ENCODE measurements at places on chromosomes 11 and 22. TPM values are rescaled to one million over a fixed set of nuclear protein-coding genes. Genes with fewer than 3 reads are reported as not detected.

The PAMR1 gene
- not detected for total RNA-seq

The DRD4 gene
- 1.2 TPM for total RNA-seq

The ME3 gene
- total RNA-seq = 2.0 TPM

- no peak for DNase-seq
Observed at GRCh38 chr11:89490981-89491690, at the start of gene NOX4. TSS of gene NOX4 (minus strand) at chr11:89491375. CDS start at chr11:89491246, 129 bp downstream.

DNA sequence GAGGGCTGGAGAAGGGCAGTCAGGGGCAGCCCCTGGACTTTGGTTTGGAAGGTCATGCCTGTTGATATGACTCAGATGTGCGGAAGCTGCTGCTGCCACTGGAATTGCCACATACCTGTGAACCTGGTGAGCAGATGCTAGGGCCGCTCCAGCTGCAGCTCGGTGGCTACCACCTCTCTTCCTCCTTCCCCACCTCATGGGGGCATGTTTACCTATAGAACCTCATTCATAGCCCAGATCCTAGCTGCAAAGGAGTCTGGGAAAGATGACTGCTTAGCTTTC lies 17.5 kb upstream of the TSPAN18 start:
- DNase-seq = no peak

DNA sequence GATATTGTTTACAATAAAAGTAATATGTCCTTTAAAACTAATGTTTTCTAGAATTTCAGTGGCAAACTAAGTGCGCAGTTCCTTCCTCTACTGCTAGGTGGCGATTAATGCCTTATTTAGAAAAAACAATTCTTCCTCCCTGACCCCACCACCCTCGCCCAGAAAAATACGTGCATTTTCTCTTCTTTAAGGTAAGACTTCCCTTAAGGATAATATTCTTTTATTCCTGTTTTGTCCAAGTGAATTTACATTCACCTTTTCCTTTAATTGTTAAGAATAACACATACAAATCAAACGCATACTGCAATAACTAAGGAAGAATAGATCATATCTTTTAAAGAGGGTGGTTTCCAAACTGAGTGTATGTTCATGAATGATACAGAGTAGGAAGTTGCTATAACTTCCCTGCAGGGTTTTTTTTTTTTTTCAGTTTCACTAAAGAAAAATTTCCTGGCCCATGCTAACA lies 17.0 kb upstream of the PSMA1 start:
- peak; percentile 72 for DNase-seq

- DNase-seq = no peak
Observed at GRCh38 chr11:18752502-18752901, 26.5 kb upstream of the IGSF22 start.

DNA sequence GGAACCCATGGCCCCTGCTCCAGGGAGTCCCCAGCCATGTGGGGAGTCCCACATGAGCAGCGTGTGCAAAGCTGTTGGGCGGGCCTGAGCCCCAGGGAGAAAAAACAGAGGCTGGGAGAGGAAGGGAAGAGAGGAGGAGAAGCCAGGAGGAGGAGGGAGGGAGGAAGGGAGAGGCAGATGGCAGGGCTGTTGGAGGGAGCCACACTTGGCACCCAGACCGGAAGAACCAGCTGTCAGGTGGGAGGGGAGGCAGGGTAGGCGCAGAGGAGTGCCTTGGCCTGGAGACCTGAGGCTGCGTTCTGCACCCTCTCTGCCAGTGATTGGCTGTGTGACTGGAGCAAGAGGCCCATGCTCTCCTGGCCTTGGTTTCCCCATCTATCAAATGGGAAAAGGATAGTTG lies 6.7 kb downstream of the SYNGR1 start:
- no peak for DNase-seq

DNA sequence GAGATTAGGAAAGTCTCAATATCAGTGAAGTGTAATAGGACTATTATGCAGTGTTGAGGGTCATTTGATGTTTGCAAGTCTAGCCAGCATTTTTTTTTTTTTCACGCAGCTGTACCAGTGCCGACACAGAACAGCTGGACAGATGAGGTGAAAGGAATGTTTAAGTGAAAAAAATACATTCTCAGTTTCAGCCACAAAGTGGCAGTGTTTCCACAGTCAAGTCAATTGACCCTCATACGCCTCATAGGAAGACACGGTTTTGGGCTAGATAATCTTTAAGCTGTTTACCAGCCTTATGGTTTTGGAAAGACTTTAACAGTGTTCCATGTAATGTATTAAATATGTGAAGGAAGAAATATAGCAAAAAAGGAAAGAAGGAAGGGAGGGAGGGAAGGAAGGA lies 349.9 kb upstream of the ANO3 start:
- DNase-seq = no peak

Data from naive thymus-derived CD8-positive, alpha-beta T cell (primary cell).